ENCODE measurements at places on chromosomes 6 and 20.
A peak's percentile ranks its signal among the peaks of the same experiment; 100 is the strongest.

DNA sequence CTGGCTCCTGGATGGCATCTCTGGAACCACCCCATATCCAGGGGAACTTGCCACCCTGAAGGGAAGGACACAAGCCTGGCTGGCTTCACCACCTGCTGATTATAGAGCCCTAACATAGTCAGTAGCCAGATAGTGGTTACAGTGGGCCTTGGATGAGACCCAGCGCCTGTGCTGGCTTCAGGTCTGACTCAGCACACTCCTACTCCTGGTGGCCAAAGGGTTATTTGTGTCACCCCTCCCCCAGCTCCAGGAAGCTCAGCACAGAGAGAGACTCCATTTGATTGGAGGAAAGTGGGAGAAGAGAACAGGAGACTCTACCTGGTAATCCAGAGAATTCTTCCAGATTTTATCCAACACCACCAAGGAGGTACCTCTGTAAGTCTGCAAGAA lies 12.8 kb downstream of the SNX14 start:
- DNase-seq, result no peak

GRCh38 chr6:29758761-29759160 lies 35.5 kb downstream of the HLA-F start:
- no peak for DNase-seq

- DNase-seq, result no peak
These were observed 37.0 kb downstream of the PEX7 start for GRCh38 chr6:136859430-136859829.

DNA sequence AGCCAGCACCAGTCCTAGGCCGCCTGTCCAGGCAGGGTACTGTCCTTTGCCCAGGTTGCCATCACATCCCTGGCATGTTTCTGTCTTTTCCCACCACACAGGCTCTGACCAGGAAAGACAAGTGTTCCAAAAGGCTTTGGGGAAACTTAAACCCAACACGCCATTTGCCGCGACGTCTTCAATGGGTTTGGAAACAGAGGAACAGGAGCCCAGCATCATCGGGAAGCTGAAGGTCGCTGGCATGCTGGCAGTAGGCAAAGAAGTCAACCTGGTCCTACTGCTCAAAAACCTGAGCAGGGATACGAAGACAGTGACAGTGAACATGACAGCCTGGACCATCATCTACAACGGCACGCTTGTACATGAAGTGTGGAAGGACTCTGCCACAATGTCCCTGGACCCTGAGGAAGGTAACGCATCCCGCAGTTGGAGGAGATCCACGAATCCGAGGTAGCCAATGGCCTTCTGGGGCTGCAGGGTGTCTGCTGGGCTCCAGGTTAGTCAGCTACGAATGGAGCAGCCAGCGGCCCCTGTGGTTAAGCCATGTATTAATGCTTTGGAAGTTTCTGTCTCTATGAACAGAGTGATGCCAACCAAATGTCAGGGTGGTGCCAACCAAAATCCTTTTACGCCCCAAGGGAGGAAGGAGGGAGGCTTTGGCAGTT lies 36.2 kb downstream of the TGM3 start:
- no peak for DNase-seq

DNA sequence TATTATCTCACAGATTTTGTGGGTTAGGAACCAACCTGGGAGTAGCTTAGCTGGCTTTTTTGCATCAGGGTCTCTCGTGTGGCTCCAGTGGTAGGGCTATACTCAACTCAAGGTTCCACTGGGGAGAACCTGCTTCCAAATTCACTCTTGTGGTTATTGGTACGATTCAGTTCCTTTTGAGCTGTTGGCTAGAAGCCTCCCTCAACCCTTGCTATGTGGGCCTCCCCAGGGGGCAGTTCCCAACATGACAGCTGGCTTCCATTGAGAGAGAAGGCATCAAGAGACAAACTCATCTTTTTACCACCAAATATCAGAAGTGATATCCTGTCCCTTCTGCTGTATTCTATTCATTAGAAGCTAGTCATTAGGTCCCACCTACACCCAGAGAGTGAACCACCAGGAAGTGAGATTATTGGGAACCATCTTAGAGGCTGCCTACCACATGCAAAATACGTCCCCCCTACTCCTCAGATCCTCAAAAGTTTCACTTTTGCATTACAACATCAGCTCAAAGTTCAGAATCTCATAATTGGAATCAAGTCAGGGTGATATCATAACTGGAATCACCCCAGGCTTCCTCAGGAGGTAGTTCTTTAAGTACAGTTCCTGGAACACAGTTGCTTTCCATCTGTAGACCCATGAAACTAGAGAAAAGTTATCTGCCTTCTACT lies 30.9 kb downstream of the MKKS start:
- no peak for DNase-seq

DNA sequence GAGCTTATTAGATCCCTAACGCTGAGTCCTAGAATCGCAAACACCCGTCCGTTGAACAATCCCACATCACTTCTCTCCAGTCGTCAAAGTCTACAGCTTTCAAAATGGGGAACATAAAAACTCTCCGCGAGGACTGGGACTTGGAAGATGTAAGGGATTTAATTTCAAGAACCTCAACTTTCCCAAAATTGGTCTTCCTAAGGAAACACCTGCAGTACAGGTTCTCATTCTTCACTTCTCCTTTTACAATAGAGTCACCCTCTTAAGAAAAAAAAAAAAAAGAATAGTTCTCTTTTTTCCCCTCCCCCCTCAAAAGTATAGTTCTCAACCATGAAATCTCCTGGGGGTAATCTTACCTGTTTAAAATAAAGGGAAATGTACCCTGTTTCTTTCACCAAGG lies 6.6 kb upstream of the ZBTB22 start:
- DNase-seq, result no peak

DNA sequence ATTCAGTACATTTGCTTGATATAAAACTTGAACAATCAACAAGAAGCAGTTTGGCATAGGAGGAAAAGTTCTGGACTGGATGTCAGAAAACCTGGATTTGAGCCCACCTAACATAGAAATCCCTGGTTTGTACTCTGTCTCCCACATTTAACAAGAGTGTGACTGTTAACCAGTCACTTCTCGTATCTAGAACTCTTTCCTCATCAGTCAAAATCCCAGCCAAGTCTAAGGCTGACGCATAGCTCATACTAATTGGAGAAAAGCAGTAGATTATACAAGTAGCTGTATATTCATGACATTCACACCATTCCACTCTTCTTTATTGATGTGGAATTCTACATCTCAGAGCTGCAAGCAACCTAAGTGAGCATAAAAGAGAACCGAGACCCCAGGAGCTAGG lies 222.7 kb downstream of the PHACTR1 start:
- DNase-seq, result no peak

- DNase-seq, result no peak
These were observed 48.7 kb downstream of the AKIRIN2 start for GRCh38 chr6:87653074-87653962.

DNA sequence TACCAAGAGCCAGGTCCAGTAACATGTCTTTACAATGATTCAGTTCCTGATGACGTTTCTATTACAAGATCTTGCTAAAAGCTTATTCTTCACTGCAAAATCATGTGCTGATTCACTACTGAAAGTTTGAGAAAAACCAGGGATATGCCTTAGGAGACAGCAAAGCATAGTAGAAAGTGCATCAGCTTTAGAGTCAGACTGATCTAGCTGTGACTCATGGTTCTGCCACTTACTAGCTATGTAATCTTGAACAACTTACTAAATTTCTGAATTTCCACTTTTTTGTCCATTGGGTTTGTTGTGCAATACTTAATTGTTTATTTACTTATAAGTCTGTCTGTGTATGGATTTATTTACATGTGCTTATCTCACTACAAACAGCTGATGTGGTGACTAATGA lies 198.5 kb upstream of the RSPO3 start:
- no peak for DNase-seq

DNA sequence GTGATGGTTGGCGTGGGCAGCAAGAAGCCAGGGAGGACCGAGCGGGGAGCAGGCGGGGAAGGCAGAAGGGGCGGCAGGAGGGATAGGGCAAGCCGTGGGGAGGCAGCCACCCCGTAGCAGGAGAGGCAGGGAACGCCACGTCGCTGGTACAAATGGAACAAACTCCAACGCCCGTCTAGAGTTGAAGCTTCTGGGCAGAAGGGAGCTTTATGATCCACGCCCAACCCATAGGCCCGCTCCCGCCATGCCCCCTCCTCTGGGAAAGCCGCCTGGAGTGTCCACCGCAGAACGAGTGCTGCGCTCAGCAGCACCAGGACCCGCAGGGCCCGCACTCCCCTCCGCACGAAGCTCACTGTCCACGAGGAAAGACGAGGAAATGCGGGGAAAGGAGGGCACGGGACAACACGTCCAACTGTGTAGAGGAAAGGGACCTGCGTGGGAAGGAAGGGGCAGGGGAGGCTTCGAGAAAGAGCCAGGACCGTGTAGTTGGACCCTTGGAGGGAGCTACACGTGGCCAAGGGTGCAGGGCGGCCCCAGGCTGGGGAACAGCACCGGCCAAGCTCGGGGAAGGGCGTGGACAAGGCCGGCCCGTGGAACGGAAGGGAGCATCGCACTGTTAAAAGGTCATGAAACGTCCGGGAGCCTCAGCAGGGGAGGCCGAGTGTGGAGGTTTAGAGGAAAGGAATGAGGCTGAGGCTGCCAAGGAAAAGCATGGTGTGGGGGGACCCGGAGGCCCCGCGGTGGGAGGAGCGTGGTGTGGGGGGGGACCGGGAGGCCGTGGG lies 204.0 kb downstream of the DLL1 start:
- DNase-seq, result no peak

DNA sequence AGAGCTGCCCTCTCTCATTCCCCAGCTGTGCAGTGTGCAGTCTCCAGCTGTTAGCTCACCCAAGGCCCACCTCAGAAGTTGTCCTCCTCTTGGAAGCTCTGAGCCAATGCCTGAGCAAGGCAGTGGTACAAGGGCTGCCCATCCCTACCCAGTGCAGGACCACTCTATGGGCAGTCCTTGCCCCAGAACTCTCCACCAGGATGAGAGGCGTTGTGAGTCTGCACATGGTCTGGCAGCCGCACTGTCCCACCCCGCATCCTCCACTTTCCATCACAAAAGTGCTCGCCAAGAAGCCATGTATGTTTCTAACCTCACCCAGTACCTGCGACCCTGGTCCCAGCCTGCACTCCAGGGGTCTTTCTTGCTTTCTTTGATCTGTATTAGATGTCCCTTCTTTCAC lies 175.1 kb upstream of the PMEPA1 start:
- DNase-seq, result no peak

GRCh38 chr6:80245043-80245442 lies 138.6 kb downstream of the BCKDHB start:
- no peak for DNase-seq

DNA sequence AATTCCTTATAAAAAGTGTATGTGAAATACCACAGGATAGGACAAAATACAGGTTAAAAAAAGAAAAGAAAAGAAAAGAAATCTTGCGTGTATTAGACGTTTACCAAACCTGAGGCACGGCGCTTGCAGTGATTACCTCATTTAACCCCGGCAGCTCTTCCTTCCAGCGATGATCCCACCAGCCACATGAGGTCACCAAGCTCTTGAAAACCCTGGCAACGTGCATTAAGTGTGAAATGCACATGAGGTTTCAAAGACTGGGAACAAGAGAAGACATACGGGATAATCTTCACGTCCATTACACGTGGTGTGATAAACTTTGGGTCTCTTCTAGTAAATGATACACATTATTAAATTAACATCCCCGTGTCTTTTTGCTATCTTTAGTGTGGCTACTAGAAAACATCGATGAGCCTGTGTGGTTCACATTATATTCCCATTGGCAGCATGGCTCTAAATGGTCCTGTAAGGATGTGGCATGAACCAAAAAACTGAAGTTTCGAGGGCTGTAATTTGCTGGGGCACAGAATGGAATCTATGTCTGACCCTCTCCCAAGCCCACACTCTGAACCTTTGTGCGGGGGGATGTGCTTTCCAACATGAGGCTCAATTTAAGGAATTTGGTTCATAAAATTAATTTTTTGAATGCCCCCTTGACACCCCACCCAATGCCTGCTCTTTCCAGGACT lies 59.2 kb upstream of the THBS2 start:
- DNase-seq, result no peak

DNA sequence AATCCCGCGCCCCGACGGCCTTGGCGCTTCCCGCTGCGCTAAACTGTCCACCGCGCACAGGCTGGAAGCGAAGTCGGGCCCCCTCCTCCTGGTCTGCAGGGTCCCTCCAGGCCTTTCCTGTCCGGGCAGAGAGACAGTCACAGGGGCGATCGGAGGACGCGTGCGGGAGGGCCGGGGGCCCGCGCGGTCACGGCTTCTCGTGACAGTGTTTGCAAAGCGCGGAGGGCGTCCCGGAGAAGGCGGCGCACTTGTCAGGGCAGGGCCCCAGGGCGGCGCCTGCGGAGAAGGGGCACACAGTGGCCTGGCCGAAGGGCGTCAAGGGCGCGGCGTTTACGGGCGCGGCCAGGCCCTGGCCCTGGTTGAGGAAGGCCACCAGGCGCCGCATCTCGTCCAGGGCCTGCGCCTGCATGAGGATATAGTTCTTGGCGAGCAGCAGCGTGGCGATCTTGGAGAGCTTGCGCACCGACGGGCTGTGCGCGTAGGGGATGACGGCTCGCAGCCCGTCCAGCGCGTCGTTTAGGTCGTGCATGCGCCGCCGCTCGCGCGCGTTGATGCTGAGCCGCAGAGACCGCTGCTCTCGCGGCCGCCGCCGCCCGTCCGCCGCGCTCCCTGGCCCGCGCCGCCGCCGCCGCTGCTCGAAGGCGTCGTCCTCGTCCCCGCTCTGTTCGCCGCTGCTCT lies 763 bp downstream of the BHLHE23 start:
- no peak for DNase-seq

- DNase-seq, result no peak
These were observed 14.0 kb downstream of the STK38 start for GRCh38 chr6:36533321-36533720.

DNA sequence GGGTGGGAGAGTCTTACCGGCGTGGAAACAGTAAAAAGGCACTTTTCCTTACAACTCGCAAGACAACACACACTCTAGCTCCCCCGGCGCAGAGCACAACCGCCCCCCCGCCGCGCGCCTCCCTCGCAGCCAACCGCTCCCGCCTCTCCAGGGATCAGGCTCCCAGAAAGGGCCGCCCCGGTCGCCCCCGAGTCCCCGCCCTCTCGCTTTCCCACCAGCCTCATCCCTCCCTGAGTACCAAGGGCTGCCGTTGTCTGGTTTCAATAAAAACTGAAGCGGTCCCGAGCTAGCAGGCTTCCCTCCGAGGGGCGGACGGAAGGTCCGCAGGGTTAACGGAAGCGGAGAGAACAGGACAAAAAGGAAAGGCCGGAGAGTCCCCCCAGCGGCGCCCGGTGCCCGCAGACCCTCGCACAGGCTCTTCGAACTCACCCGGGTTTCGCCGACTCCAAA lies 804 bp downstream of the ELOVL5 start:
- DNase-seq, result peak; percentile 48

DNA sequence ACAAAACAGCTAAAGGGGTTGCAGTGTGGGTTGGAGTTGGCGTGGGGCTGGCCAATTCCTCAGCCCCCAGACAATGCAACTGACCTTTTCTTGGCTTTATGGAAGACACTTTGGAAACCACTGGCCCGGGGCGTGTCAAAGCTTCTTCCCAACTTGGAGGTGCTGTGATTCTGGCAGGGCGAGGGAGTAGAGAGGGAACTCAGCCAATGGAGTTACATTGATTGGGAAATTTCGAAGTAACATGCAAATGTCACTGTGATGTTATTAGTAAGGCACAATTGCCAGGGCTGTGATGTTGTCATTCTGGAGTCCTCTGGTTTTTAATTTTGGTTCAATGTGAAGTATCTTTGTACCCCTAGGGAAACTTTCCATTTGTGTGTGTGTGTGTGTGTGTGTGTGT lies 41.5 kb upstream of the EPB41L1 start:
- no peak for DNase-seq

- no peak for DNase-seq
These were observed 586 bp upstream of the NUP153 start for GRCh38 chr6:17707371-17707651.
